Renal pelvis (tissue), 12 donors: ENCODE measurements at places on chromosomes 7 and 10. TPM values are rescaled to one million over a fixed set of nuclear protein-coding genes. Genes with fewer than 3 reads are reported as not detected.
A peak's percentile ranks its signal among the peaks of the same experiment; 100 is the strongest.

DNA sequence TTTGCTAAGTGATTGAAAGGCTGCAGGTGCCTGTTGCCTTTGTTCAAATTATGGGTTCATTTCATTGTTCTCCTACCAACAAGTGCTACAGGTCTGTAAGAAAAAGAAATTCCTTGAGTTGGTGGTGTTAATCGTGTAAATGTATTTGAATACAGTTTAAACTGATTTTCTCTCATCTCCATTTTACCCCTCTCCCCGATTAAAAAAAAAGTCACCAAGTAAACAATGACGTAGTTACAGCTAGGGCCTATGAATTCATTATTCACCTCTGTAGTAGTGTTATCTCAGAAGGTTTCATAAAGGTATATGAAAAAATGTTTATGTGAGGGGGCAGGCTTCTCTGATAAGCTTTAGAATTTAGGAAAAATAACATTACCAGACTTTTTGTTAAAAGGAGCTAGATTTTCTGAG is 1.1 kb downstream of the REEP3 start:
- no peak for DNase-seq

- DNase-seq, result peak; percentile 34
These were observed 77.6 kb downstream of the BICC1 start for GRCh38 chr10:58590152-58590840.

GRCh38 chr10:81704596-81704995 is 170.4 kb upstream of the NRG3 start:
- DNase-seq, result no peak

DNA sequence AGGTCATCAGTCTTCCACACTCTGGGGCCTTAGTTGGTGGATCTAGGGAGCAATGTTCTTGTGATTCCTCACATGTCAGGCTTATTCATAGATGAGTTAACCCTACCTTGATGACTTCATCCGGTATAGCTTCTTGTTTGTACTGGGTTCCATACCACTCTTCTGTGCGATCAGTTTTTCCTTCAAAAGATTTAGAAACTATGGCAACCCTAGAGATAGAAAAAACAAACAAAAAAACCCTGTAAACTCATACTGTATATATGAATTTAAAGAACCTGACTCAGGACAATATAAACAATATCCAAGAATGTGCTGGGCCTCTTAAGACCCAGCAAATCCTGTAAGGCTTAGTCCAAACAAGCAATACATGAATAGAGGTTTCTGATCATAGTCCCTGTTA is 83.5 kb downstream of the IDE start:
- DNase-seq, result no peak

DNA sequence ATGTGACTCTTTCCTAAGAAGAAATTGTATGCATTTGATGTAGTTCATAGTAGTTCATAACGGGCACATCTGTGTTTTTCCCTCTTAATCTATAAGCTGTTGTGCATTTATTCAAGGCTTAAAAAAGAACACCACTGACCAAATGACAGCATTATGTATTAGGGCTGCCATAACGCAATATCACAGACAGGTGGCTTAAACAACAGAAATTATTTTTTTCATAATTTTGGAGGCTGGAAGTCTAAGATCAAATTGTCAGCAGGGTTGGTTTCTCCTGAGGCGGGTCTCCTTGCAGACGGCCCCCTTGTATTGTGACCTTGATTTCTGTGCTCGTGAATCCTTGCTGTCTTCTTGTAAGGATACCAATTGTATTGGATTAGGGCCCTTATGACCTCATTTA is 627 bp upstream of the SSMEM1 start:
- DNase-seq, result no peak

DNA sequence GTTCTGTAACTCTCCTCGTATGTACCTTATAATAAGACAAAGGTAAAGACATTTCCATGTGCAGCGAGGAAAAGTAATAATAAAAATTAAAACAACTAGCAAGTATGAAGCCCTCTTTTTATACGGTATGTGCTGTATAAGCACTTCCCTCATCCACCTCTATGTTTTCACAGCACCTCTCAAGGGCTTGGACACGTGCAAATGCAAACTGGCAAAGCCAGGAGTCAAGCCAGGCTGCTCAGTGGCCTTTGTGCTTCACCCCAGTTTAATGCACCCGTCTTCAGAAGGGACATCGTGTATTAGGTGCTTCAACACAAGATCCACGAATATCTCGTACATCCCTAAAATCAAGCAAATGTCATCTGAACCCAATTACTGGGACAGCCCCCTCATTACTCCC is 1.3 kb upstream of the DGKI start:
- DNase-seq, result no peak

DNA sequence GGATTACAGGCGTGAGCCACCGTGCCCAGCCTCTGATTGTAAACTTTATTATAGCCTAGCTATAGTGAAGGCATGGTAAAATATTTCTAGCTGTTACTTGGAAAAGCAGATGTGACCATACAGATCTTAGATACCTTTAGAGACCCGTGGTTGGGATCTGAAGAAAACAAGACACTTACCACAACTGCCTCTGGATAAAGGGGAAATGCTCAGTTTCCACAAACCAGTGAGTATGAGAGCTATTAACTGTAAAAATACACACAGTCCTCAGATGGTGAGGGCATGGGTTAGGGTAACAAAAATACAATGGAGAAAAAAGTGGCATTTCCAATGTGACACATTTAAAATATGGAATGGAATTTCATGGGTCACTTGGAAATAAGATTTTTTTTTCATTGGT is 63.0 kb downstream of the ZNF438 start:
- no peak for DNase-seq

GRCh38 chr10:131905603-131906268 is 4.9 kb downstream of the PPP2R2D start:
- DNase-seq, result no peak

MNX1 gene
- 0.04 TPM for polyA plus RNA-seq

TMEM196 gene
- polyA plus RNA-seq, result 0.01 TPM

OR2A7 gene
- polyA plus RNA-seq, result 19.6 TPM
